NAMALWA (cell line): ENCODE measurements at places on chromosomes 1 and 21.

- no peak for DNase-seq
Measured at GRCh38 chr1:218527737-218528136, 182.6 kb downstream of the TGFB2 start.

- no peak for DNase-seq
Measured at GRCh38 chr1:49864581-49864980, 159.2 kb downstream of the AGBL4 start.

- DNase-seq = no peak
Measured at GRCh38 chr1:54967372-54967771, 13.1 kb upstream of the TMEM61 start.

DNA sequence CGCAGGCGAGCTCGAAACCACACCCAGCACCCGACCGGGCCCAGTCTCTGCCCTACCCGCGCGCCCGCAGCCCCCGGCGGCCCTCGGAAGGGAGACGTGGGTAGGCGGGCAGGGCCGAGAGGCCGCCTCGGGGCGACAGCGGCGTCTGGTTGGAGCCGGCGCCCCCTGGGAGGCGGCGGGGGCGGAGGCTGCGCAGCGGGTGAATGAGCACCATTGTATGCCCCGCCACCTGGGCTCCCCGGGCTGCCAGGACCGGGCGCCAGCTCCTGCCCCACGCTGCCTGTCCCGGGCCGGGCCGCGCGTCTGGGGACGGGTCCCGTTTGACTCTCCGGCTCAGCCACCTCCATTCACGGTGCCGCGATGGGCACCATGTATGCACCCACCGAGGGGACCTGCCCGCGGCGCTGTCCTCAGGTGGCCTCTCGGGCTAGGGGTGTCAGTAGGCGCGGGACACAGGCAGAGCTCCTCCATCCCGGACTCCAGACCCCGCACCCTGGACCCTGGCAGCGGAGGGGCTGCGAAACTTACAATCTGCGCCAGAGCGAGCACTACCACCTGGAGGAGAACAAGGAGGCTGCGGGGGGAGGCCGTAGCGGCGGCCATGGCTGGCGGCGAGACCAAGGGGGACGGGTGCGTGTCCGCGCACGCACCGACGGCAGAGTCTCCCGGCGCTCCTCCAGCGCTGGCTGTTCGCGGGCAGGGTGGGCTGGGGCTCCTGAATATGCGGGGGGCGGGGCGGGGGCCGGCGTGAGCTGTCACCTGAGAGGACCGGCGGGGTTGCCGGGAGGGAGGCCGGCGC lies at the start of gene COL9A2:
Gene COL9A2 (minus strand): TSS at position 692 of the 799 bp plus-strand sequence. CDS start 89 bp downstream, at position 603.
- DNase-seq = peak; percentile 84

DNA sequence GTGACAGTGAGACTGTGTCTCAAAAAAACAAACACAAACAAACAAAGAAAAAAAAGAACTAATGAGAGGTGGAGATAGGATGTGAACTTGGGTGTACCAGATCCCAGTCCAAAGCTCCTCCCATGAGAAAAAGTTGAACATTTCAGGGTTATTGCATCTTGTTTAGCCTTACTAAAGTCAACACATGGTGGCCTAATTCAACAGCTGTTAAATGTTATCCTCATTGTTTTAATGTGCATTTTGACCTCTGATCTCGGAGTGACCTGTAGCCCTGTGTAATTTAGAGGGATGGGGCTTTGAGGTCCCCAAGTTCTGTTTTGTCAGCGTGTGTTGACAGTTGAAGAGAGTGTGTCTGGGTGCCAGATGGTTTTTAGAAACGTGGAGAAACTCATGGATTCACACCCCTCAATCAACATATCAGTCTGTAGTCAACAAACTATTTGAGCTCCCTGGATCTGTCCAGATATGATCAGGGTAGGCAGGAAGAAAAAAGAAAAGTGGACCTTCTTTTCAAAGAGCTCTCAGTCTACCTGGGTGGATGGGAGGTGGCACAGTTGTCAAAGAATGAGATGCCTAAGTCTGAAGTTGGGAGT lies 34.7 kb downstream of the PTPRU start:
- no peak for DNase-seq

DNA sequence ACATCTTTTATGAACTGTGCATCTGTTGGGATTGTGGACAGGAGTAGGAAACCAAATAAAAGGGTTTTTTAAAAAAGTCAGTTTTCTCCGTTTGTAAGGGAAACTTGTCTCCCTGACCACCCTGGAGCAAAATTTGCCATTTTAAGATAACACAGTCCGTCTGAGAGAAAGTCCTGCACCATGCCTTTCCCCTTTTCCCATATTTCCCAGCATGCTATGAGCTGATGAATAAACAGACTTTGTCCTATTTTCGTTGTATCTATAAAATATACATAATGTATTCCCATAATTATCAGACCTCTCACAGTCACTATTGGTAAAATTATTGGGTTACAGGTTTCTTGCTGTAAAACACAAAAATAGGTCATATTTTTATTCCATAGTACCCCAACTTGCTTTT lies 1.7 kb upstream of the AKT3 start:
- DNase-seq = no peak

DNA sequence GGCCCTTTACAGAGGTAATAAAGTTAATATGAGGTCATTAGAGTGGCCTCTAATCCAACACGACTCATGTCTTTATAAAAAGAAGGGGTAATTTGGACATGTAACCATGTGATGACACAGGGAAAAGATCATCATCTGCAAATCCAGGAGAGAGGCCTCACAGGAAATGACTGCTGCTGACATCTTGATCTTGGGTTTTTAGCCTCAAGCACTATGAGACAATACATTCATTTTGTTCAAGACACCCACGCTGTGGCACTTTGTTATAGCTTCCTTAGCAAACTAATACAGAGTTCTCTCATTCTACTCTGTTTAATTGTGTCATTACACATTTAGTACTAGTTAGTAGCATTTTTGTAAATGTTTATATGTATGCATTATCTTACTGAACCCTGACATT lies 64.0 kb upstream of the RUNX1 start:
- DNase-seq = no peak

DNA sequence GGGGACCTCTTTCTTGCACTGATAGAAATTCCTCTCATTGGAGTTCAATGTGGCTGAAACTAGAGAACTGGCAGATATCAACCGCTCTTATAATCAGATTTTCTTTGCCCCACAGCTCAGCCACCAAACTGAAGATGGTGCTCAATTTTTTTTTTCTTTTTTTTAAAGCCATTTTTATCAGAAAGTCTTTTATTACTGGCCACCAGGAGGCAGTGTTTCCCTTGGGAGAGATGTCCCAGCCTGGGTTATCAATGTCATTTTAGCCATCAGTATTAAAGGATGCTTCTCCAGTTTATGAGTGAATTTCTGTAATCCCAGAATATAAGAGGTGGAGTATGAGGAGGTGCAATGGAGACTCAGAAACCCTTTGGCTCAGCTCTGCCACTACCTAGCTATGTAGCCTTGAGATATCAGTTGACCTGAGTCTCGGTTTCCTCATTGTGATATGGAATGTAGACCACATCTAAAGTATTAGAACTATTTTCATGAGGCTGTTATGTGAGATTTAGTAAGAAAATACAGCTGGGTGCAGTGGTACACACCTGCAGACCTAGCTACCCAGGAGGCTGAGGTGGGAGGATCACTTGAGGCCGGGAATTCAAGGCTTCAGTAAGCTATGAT lies 27.6 kb downstream of the CD244 start:
- DNase-seq = peak; percentile 84

GRCh38 chr1:62335656-62336055 lies 16.4 kb upstream of the KANK4 start:
- DNase-seq = peak; percentile 34

DNA sequence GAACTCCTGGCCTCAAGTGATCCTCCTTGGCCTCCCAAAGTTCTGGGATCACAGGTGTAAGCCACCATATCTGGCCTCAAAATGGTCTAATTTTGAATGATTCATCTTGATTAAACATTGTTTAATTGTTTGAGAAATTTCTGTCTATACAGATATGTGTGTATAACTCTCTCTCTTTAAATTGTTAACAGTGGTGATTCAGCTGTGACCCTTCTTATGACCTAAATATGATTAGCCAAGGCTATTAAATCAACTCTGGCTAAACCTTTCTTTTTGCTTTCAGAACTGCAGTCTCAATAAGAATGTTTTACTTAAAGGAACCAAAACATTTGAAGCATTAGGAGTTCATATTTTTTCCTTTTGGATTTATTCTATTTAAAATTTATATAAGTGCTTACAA lies 19.2 kb upstream of the B3GALT5 start:
- no peak for DNase-seq

DNA sequence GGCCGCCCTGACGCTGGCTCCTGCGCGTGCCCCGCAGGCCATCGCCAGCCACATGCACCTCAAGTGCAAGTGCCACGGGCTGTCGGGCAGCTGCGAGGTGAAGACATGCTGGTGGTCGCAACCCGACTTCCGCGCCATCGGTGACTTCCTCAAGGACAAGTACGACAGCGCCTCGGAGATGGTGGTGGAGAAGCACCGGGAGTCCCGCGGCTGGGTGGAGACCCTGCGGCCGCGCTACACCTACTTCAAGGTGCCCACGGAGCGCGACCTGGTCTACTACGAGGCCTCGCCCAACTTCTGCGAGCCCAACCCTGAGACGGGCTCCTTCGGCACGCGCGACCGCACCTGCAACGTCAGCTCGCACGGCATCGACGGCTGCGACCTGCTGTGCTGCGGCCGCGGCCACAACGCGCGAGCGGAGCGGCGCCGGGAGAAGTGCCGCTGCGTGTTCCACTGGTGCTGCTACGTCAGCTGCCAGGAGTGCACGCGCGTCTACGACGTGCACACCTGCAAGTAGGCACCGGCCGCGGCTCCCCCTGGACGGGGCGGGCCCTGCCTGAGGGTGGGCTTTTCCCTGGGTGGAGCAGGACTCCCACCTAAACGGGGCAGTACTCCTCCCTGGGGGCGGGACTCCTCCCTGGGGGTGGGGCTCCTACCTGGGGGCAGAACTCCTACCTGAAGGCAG lies 23.4 kb upstream of the ARF1 start:
- no peak for DNase-seq

- no peak for DNase-seq
Measured at GRCh38 chr21:29264721-29265120, 34.0 kb upstream of the BACH1 start.

DNA sequence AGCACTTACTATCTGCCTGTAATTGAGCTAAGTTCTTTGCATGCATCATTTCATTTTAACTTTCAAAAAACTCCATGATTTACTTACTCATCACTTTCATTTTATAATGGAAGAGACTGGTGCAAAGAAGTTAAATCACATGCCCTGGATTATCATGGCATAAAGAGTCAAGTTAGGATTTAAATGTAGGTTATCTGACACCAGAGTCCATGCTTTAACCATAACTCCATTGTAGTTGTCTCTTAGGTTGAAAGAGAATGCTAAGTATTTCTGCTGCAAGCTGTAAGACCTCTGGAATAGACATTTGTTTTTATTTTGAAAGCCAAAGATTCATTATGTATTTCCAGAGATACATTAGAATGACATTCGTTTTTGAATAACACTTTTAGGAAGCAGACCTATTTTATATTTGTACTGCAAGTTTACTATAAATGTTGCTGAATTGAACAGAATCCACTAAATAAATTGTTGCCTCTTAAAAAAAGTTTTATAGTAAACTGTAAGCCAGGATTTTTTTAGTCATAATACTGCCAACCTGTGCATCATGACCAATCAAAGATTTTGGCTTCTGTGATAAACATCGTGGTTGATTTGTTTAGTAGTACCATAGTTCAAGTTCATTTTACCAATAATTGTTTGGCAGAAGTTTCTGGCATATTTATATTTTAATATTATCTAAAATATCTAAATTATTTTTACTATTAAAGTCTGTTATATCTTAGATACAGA lies 26.1 kb downstream of the CFH start:
- no peak for DNase-seq

- DNase-seq = no peak
Measured at GRCh38 chr1:100565937-100566699, 28.2 kb downstream of the GPR88 start.

- no peak for DNase-seq
Measured at GRCh38 chr1:31752258-31752657, 11.9 kb downstream of the ADGRB2 start.

GRCh38 chr21:33618407-33618806 lies 23.1 kb downstream of the CRYZL1 start:
- DNase-seq = no peak
